T-helper 17 cell (primary cell): ENCODE measurements at places on chromosomes 1 and 21.

DNA sequence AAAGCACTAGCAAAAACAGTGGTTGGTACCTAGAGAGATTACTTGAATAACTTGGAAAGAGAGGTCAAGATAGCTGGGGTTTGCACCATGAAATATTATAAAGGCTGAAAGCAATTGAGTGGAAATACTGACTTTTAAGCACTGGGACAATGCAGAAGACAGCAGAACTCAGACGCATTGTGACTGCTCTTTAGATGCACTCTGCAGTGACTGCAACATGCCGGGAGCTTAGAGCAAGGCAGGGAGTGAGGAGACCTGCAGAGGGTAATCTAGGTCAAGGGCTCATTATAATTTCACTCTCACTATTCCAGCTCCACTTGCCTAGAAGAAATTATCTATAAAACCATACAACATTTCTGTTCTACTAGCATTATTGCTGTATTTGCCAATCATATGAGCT lies 36.6 kb downstream of the OLFM3 start:
- no peak for DNase-seq

- DNase-seq, result no peak
Observed at GRCh38 chr1:18344755-18345154, 136.0 kb upstream of the KLHDC7A start.

DNA sequence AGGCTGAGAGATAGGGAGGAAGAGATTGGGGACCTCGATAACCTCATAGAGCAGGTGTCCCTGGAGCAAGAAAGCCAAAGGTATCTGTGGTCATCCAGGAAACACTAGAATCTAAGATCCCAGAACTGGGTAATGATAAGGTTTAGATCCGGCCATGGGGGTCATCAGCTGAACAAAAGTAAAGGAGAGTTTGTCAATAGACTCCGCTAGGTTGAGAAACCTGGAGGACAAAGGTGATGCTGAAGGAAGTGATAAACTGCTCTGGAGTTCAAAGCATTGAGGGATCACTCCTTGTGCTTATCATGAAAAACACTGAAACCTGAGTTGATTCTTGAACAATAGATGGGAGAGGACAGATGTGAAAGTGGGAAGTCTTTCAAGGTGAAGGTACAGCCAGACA lies 59.5 kb upstream of the SLC2A1 start:
- DNase-seq, result no peak

- no peak for DNase-seq
Observed at GRCh38 chr1:68255301-68255700, 23.0 kb upstream of the WLS start.

GRCh38 chr1:213399695-213400094 lies 348.7 kb downstream of the RPS6KC1 start:
- no peak for DNase-seq
